ENCODE measurements at places on chromosomes 1 and 21.
A peak's percentile ranks its signal among the peaks of the same experiment; 100 is the strongest.

GRCh38 chr1:38076455-38076854 is 29.9 kb upstream of the POU3F1 start:
- DNase-seq: no peak

DNA sequence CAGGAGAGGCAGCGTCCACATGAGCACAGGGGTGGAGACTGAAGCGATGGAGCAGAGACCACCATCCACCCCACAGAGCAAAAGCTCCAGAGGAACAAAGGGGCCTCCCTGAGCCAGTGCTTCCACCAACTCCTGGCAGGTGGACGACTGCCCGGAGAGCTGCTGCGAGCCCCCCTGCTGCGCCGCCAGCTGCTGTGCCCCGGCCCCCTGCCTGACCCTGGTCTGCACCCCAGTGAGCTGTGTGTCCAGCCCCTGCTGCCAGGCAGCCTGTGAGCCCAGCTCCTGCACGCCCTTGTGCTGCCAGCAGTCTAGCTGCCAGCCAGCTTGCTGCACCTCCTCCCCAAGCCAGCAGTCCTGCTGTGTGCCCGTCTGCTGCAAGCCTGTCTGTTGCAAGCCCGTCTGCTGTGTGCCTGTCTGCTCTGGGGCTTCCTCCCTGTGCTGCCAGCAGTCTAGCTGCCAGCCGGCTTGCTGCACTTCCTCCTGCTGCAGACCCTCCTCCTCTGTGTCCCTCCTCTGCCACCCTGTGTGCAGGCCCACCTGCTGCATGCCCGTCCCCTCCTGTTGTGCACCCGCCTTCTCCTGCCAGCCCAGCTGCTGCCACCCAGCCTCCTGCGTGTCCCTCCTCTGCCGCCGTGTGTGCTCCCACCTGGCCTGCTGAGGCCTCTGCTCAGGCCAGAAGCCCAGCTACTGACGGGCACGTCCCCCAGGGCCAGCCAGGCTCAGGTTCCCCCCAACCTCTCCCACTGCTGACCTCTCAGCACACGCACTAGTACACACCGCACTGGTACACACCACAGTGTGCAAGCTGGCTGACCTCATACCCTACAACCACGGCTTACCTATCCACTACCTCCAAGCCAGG is 5.4 kb downstream of the KRTAP10-12 start:
- no peak for DNase-seq

DNA sequence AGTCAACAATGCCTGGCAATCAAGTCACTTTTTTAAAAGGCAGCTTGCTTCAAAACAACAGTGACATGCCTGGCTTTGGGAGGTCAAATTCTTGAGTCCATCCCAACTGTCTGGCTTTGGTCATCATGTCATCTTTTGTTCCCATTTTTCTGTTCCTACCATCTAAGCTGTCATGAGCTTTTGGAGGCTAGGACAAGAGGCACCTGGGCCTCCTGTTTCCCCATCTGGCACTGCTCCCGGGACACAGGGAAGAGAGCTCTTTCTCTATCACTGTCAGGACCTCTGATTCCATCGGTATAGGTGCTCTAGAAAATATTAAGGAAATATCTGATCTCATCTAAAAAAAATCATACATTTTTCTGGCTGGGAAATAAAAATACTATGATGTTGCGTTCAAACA is 156.3 kb downstream of the CLIC6 start:
- DNase-seq: no peak

GRCh38 chr1:179351281-179351680 is 14.5 kb upstream of the AXDND1 start:
- no peak for DNase-seq

GRCh38 chr1:112388436-112388835 is 7.6 kb upstream of the CTTNBP2NL start:
- no peak for DNase-seq

DNA sequence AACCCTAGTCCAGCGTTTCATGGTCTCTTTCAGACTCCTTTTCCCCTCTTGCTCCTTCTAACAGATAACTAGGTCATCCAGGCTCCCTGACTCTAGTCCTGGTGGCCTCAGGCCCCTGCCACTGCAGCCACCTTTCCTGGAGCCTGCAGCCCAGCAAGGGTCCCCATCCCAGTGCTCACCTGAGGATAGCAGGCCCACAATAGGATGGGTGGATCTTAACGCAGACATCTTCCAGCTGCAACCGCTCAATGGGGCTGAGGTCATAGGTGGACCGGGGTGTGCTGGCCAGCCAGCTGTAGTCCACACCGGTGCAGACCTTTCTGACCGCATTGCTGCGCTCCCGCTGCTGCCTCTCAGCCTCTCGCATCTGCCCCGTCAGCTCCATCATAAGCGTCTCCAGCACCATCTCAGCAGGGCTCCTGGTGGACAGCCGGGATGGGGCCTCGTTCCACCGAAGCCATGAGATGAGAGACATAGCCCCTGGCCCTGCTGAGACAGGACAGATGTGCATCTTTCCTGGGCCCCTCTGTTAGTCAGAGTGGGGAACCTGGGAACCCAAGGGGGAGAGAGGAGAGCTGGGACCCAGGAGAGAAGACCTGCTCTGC is 10.9 kb downstream of the RD3 start:
- DNase-seq: no peak

DNA sequence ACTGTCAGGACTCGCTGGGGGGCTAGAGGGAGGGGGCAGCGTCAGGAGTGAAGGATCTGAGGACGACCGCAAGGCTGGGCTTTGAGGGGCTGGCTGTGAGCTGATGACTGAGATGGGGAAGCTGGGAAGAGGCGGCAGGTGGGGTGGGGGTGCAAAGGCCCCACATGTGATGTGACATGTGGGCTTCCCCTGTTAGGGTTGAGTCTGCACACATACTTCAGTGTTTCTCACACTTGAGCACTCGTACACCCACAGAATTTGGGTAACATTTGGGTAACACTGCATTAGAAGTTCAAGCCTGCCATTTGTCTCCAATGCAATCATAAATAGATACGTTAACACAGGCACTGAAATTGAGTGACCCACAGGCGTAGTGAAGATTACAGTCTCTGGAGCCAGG is 16.2 kb downstream of the COL16A1 start:
- DNase-seq: no peak

- DNase-seq: no peak
These were observed 78.6 kb downstream of the STUM start for GRCh38 chr1:226627050-226627755.

DNA sequence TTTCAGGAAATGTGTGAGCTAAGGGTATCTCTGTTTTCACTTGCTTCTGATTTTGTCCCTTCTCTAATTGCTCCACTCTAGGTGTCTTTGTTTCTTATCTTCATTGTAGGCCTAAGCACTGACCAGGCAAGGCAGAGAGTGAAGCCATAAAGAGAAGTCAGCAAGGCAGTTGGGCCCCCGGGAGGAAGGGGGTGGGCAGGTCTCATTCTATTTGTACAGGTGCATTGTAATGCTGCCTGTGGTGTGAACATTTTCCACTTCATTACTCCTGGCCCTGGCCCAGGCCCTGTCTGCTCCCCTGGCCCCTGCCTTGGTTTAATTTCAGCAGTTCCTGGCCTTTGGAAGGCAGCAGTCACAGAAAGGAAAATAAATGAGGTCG is 86.4 kb upstream of the JUN start:
- peak; percentile 59 for DNase-seq

DNA sequence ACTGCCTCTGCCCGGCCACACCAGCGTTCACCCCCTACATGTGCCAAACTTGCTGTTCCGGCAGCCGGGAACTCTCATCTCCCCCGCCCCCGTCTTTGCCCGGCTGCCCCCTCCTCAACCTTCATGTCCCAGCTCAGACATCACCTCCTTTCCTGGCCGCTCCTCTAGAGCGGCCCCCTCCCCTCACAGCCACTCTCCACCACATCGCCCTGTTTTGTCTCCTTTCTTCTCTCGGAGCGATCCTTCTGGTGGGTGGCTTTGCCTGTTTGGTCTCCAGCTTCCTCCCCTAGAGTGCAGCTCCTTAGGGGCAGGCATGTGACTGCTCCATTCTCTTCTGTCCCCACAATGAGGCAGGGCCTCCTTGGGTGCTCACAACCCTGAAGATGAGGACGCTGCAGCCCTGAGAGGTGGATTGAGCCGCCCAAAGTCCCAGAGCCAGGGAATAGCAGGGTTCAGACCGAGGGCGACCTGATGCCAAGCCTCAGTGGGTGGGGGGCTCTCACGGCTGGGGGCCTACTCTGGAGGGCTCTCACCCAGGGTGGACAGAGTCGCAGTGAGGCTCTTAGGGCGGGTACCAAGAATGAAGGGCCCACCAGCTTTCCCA is 44.9 kb upstream of the ECE1 start:
- no peak for DNase-seq

GRCh38 chr1:12088607-12089006 is 25.5 kb downstream of the TNFRSF8 start:
- no peak for DNase-seq

- DNase-seq: no peak
These were observed 18.1 kb upstream of the FAM78B start for GRCh38 chr1:166184897-166185296.

- no peak for DNase-seq
These were observed 19.5 kb upstream of the PADI1 start for GRCh38 chr1:17185485-17185860.

DNA sequence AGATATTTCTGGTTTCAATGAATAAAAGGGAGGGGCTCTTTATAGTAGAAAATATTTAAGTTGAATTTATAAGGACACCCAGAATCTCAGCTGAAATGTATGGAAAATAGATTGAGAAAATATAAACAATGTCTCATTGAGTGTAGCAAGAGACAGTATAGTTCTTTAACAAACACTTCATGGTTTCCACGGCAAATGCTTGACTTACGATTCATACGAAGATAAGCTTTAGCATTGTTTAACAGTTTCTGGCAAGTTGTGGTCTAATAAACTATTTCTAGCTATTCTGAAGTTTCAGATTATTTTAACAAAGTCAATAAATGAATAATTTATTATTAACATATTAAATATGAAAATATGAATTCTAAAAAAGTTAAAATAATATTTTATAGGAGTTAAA is 1419.4 kb downstream of the KCNT2 start:
- peak; percentile 31 for DNase-seq

GRCh38 chr21:36753556-36753955 is 54.6 kb downstream of the SIM2 start:
- DNase-seq: no peak

DNA sequence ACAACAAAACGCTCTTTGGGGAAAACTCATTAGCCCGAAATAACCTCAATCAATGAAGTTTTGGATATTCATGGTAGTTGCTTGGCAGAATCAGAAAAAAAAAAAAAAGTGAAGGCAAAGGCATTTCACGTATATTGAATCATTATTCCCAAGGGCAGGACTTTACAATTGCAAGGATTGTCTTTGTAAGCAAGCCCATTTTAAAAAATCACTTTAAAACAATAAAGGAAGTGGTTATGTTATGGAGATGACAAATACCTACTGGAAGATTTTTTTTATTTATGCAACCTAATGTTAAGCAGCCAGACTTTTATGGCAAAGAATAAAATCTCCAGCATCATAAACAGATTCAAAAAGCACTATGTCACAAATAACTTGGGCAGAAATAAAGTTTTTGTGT is 9.3 kb downstream of the GJB4 start:
- DNase-seq: no peak

DNA sequence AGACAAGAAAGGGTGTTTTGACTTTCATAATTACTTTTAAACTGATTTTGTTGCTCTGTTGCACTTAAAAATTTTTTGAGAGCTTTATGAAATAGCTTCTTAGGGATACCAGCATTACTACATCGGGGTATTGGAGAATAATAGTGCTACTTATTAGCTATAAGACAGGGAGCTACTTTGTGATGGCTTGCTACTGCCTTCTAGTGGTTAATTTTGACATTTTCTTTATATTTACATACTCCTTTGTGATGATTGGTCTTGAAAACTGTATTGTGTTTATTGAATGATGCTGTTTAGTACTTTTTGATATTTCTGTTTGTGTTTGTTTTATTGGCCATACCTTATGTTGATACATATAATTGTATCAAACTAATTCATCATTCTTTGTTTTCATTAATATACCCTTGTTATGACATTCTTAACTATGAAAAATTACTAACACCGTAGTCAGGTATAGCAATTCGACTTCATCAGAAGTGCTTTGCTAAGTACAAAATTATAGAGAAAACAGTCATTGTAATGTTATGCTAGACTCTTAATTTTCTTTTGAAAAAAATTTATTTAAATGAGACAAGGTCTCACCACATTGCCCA is 85.5 kb downstream of the CLIC4 start:
- no peak for DNase-seq

GRCh38 chr1:231757101-231757404 is 130.5 kb downstream of the DISC1 start:
- no peak for DNase-seq

DNA sequence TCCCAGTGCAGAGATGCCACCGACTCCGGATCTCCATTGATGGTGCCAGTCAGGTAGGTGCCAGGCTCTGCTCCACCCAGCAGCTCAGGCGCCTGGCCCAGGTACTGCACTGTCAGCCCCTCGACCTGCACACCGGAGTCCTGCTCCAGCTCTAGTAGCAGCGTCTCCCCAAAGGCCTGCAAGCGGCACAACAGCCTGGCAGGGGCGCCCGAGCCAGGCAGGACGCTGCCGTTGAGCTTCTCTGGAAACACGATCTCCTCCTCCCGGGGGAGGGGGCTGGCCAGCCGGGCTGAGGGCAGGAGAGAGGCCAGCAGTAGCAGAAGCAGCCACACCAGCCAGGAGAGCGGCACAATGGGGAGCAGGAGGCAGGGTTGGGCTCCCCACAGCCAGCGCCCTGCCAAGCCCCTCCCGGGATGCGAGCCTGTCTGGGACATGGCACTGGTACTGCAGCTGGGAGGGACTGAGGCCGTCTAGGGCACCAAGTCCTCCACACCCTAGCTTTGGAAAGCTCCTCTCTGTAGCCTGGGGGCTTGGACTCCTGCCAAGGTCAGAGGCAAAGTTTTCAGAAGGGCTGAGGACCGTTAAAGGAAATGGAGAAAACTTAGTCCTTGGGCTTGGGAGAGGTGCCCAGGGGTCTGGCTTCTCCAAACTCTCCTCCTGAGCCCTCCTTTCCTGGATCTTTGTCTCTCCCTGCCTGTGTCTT is 509 bp downstream of the ADAMTS4 start:
- peak; percentile 75 for DNase-seq

DNA sequence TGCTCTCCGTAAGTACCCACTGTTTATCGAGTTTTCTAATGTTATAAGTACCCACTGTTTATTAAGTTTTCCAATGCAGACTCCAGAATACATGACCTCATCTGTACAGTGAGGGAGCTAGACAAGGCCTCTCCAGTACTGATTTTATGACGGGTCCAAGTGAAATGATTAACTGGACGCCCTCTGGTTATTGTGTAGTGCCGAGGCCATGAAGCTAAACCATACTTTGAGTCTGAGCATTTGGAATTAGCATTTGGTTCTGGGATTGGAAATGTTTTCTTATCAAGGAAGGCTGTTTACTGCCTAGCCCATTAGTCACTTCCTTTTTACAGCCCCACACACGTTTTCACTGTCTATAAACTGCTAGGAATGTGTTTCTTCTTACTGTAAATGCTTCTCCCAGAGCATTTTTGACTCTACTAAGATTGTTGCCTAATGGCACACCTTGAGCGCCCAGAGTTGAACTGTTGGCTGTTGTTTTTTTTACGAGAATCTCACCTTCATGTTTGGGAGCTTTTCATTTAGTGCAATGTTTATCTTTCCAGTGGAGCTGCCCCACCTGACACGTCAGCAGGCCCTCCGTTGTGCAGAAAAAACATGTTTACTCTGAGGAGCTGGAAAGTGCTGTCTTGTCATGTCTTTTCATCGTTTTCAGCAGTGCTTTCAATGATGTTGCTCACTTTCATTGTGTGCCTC is 26.9 kb downstream of the SPATA46 start:
- DNase-seq: no peak

Measured in lung (tissue), 17 donors.